ENCODE measurements at places on chromosomes 4 and X.
A peak's percentile ranks its signal among the peaks of the same experiment; 100 is the strongest.

DNA sequence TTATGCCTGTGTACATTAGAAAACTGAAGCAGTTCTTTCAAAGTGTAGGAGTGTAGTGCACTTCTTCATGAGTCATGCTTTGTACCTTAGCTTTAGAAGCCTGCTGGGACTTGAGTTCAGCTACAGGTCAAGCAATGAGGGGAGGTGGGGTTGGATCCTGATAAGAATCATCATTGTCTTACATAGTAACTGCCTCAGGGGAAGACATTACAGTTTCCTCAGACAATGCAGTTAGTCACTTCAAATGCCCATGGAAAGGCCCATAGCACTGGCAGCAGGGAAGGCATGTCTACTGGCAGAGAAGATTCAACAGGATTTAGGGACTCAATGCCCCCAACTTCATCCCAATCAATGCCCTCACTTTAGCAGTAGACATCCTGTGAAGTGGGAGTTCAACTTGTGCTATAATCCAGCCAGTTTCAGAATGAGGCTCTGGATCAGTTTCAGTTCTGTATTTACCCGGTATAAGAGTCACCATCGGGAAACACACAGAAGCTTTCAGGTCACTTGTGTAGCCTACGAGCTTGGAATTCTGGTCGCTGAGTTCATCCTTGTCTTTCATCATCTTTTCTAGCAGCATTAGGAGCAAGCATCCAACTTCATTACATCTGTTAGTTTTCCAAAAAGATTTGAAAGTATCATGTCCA is 1216.5 kb downstream of the RAPGEF2 start:
- DNase-seq, result no peak

DNA sequence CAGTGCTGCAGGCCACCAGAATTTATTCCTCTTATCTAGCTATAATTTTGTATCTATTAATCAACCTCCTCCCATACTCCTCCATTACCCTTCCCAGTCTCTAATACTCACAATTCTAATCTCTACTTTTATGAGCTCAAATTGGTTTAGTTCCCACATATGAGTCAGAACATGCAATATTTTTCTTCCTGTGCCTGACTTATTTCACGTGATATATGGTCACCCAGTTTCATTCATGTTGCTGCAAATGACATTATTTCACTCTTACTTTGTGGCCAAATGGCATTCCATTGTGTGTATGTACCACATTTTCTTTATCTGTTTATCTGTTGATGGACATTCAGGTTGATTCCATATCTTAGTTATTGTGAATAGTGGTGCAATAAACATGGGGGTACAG is 483.5 kb downstream of the ACTRT1 start:
- DNase-seq, result no peak

- no peak for DNase-seq
Observed at GRCh38 chrX:100895365-100896075, 21.4 kb upstream of the NOX1 start.

GRCh38 chr4:36244257-36245082 is at the start of gene ARAP2:
Gene ARAP2 (minus strand): TSS chr4:36244514. CDS start chr4:36229486, 15,028 bp downstream.
- peak; percentile 58 for DNase-seq

GRCh38 chrX:138874271-138874935 is 162.9 kb upstream of the FGF13 start:
- DNase-seq, result no peak

DNA sequence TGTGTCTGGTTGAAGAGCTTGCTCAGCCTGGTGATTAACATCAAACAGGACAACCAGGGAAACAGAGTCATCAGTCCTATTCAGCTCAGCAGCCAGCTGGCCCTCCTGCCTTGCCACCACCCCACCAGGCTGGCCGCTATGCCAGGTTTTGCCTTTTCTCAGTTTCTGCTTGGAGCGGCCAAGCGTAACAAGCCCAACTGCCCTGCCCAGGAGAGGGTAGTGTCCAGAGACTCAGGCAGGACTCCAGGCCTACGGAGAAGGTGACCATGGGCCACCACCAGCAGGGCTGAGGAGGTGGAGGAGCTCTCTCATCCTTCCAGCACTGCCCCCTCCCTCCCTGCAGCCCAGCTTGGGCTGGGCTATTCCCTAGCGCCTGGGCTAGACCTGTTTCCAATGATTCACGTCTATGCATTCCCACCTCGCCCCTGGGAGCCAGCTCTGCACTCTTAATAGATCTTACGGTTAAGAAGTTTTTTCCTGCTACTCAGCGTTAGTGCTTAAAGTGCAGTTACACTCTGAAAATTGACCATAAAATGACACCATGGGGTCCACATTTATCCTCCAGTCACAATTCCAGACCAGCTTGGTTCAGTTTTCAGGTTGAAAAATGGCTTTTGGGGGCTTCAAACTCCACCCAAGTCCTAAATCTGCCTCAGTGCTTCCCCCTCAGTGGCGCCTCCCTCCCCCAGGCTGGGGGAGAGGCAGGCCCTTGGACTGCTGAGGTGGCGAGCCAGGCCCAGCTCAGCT is 124.0 kb upstream of the PJA1 start:
- no peak for DNase-seq

DNA sequence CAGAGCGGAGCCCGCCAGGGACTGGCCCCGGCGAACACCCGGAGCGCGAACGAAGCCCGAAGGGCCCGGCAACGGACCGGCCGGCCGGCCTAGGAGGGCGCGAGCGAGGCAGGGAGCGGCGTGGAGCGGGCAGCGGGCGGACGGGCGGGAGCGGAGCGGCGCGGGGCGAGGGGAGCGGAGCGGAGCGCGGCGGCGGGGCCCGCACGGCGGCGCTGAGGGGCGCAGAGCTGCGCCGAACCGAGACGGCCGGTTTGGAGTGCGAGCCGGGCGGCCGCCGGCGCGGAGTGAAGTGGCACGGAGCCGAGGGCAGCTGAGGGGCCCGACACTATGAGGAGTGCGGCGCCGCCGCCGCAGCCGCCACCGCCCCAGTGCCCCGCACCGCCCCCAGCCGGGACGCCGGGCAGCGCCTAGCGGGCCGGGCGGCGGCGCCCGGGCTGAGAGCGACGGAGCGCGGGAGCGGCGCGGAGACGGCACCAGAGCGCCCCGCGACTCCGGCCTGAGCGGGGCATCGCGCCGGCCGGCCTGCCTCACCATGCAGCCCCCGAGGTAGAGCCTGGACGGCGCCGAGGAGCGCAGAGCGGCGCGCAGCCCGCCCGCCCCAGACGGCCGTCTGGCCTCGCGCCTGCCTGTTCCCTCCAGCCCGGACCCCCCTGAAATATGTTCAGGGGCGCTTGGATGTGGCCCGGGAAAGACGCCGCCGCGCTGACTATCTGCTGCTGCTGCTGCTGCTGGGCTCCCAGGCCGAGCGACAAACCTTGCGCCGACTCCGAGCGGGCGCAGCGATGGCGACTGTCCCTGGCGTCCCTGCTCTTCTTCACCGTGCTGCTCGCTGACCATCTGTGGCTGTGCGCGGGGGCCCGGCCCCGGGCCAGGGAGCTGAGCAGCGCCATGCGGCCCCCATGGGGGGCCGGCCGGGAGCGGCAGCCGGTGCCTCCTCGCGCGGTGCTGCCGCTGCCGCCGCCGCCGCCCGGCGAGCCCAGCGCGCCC is 793 bp downstream of the NALF2 start:
- DNase-seq, result no peak

GRCh38 chr4:83114576-83114975 is at the start of gene PLAC8:
Gene PLAC8 (minus strand): TSS chr4:83114729. CDS start chr4:83107921, 6,808 bp downstream.
- no peak for DNase-seq

DNA sequence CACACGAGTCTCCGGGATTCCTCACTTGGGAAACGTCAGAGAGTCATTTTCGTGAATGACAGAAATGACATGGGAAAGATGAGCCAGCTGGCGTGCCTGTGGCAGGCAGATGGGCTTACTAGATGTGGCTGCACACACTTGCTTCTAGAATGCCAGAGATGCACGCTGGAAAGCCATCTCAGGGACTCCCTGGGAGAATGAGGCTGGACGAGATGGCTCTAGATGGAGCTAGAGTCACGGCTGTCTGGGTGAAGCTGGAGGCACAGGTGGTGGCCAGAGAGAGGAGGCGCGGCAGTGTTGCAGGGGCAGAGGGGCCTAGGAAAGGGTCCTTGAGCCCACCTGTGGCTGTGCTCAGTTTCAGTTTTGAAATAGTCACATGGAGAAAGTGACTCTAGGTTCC is 26.0 kb downstream of the TKTL1 start:
- no peak for DNase-seq

DNA sequence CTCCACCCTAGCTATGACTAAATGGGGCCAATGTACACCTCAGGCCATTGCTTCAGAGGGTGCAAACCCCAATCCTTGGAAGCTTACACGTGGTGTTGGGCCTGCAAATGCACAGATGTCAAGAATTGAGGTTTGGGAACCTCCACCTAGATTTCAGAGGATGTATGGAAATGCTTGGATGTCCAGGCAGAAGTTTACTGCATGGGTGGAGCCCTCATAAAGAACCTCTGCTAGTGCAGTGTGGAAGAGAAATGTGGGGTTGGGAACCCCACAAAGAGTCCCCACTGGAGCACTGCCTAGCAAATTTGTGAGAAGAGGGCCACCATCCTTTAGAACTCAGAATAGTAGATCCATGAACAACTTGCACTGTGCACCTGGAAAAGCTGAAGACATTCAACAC is 284.1 kb downstream of the ANTXR2 start:
- no peak for DNase-seq

DNA sequence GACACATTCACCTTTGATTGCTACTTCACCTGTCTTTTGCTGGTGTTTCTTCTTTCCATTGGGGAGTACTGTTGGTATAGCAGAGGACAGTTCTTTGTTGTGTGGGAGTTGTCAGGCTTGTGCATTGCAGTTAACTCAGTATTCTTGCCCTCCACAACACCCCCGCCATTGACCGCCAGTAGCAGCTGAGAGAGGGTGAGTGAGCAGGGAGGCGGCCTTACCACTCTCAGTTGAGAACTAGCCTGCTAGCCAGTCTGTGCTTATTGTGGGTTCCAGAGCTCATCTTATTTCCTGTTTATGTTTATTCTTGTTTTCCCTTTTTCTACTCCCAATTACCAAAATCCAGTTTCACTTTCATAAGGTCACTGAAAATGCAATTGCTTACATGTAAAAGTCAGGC is 52.2 kb downstream of the STIM2 start:
- DNase-seq, result no peak

DNA sequence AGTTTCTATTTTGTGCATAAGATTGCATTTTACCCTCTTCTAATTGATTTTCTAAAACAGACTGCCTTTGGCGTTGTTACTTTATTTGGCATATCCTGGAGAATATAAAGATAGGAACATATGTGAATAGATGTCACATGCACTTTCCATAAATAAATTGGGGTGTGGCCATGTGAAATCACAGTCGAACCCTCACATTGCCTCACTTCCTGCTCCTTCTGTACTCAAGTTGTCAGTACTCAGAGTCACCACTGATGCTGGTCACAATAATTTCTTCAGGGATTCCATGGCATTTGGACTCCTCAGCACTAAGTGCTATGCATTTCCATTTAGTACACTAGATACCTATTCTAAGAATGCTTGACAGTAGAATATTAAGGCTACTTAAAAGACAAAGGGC is 1.4 kb upstream of the EMCN start:
- no peak for DNase-seq

- DNase-seq, result no peak
Observed at GRCh38 chrX:155068165-155068564, 2.8 kb downstream of the CMC4 start.

GRCh38 chr4:27894951-27895350 is 1034.3 kb downstream of the STIM2 start:
- DNase-seq, result no peak

DNA sequence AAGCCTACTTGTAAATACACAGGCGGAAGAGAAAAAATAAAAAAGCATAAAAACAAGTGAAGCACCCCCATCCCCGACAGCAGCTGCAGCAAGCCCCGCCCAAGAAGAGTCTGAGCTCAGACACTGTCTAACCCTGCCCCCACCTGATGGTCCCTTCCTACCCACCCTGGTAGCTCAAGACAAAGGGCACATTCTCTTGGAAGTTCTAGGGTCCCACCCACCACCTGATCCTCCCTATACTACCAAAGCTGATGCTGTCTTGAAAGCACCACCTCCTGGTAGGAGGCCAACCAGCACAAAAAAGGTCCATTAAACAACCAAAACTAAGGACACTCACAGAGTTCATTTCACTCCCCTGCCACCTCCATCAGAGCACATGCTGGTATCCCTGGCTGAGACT is 308.2 kb downstream of the KLHL13 start:
- DNase-seq, result no peak

GRCh38 chr4:18252052-18252451 is 230.5 kb upstream of the LCORL start:
- DNase-seq, result no peak

DNA sequence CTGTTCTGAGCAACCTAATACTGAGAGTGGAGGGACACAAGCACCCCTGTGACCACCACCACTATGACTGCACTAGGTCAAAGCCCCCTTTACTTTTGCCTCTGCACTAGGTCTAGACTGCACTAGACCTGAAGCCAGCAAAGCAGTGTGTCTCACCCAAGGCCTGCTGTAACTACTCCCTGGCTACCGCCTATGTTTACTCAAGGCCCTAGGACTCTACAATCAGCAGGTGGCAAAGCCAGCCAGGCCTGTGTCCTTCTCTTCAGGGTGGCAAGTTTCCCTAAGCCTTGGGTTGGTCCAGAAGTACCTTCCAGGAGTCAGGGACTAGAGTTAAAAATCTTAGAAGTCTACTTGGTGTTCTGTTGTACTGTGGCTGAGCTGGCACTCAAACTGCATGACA is 15.9 kb downstream of the RAB33B start:
- no peak for DNase-seq

- no peak for DNase-seq
Observed at GRCh38 chr4:5611750-5612149, 96.6 kb downstream of the EVC2 start.
